ENCODE measurements at places on chromosomes 1 and 21. TPM values are rescaled to one million over a fixed set of nuclear protein-coding genes. Genes with fewer than 3 reads are reported as not detected.

Gene GUCA2B
- not detected for total RNA-seq

Gene SERTAD4
- total RNA-seq: 2.0 TPM

Gene GSTM1
- not detected for total RNA-seq

Gene PPFIA4
- 0.50 TPM for total RNA-seq

Gene KIAA1614
- total RNA-seq: 6.4 TPM

Gene NHLH1
- total RNA-seq: not detected

DNA sequence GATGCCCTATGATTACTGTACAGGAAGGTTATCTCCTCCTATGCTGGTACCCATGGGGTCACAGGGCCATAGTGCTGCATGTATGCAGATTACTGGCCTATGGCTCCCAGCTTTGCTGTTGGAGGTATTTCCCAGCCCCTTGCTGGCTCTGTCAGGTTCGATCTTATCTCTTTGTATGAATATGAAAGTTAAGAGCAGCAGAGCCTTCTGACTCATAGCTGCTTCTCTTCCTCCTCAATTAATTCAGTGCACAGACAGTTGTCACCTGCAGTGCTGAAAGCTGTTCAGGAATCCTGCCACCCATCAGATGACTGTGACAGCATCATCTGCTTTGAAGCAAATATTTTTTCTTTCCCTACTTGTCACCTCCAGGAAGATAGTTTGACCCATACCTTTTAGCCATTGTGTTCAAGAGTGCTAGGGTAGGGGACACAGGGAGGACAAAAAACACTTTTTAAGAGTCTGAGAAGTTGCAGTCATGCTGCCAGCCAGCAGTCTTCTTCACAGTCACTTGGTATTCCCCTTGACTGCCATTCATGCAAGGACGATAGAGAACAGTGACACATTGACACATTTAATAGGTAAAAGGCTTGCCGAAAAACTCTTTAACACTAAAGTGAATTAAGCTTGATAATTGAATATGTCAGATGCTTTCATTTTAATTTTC, 73.1 kb downstream of the KIF1B start:
- H3K4me1 ChIP-seq: no peaks in the 10 kb centered on the region
- H3K27ac ChIP-seq: no peak overlapping the region
- no peak for DNase-seq
- H3K4me3 ChIP-seq: no peak overlapping the region
- no peaks in the 10 kb centered on the region for H3K27me3 ChIP-seq

GRCh38 chr1:215845234-215845891, 278.3 kb downstream of the KCTD3 start:
- DNase-seq: no peak
- no peaks in the 10 kb centered on the region for H3K27me3 ChIP-seq
- no peak overlapping the region for H3K27ac ChIP-seq
- no peaks in the 10 kb centered on the region for H3K4me1 ChIP-seq
- H3K4me3 ChIP-seq: no peak overlapping the region
- H3K36me3 ChIP-seq: no peaks in the 10 kb centered on the region

- no peak overlapping the region for H3K4me3 ChIP-seq
- no peaks in the 10 kb centered on the region for H3K27me3 ChIP-seq
These were observed 29.3 kb upstream of the FAM89A start for GRCh38 chr1:231069333-231069732.

DNA sequence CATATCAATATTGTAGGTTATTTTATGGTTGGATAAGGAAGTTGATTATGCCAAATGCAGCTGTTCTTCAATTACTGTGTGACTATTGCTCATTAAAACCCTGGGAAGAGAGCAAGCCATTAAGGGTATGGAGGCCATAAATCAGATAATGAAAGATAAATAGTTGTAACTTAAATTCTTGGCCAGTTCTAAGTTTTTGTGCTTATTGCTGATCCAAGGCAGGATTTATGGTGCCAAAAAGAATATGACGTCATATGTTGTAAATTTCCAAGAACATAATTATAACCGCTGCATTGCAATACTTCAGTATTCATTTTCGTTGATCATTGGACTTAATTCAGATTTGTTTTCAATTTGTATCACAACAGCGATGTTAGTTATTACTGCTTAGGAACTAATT, 211.6 kb downstream of the LRRC40 start:
- no peaks in the 10 kb centered on the region for H3K27me3 ChIP-seq
- H3K27ac ChIP-seq: no peak overlapping the region
- no peaks in the 10 kb centered on the region for H3K4me1 ChIP-seq
- H3K36me3 ChIP-seq: no peaks in the 10 kb centered on the region

- DNase-seq: no peak
- no peaks in the 10 kb centered on the region for H3K27me3 ChIP-seq
- H3K27ac ChIP-seq: no peak overlapping the region
- no peaks in the 10 kb centered on the region for H3K4me1 ChIP-seq
- H3K4me3 ChIP-seq: no peak overlapping the region
These were observed 215.0 kb downstream of the DAB1 start for GRCh38 chr1:57208741-57209302.

GRCh38 chr21:41482980-41483379, 25.0 kb downstream of the TMPRSS2 start:
- H3K4me3 ChIP-seq: no peak overlapping the region
- peaks cover 7% of the 10 kb centered on the region for H3K4me1 ChIP-seq
- DNase-seq: no peak
- H3K36me3 ChIP-seq: no peaks in the 10 kb centered on the region

DNA sequence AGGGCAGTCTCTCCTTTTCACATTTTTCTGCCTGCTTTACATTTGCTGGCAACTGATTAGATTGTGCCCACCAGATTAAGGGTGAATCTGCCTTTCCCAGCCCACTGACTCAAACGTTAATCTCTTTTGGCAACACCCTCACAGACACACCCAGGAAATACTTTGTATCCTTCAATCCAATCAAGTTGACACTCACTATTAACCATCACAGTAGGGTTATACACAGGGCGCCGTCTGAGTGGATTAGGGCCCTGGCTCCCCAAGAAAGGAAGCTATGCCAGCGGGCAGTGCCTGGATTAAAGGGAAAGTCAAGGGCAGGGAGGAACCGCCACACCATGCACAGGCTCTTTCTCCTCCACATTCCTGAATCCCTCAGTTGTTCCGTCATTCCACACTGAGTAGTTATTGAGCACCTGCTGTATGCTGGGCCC, 56.2 kb downstream of the EVA1C start:
- no peak overlapping the region for H3K27ac ChIP-seq
- DNase-seq: no peak
- no peak overlapping the region for H3K4me3 ChIP-seq
- H3K4me1 ChIP-seq: no peaks in the 10 kb centered on the region

DNA sequence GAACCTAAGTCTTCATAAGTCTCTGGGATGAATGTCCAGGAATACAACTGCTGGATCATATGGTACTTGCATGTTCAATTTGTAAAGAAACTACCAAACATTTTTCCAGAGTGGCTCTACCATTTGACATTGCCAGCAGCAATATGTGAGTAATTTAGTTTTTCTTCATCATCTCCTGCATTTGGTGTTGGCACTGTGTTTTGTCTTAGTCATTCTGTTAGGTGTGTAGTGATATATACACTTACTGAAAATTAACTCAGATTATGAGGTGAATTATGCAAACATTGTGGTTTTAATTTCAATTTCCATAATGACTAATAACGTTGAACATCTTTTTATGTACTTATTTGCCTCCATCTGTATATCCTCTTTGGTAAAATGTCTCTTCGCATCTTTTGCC, 138.7 kb downstream of the LRRC40 start:
- no peaks in the 10 kb centered on the region for H3K27me3 ChIP-seq
- no peak for DNase-seq
- H3K36me3 ChIP-seq: no peaks in the 10 kb centered on the region
- no peak overlapping the region for H3K4me3 ChIP-seq
- no peaks in the 10 kb centered on the region for H3K4me1 ChIP-seq

DNA sequence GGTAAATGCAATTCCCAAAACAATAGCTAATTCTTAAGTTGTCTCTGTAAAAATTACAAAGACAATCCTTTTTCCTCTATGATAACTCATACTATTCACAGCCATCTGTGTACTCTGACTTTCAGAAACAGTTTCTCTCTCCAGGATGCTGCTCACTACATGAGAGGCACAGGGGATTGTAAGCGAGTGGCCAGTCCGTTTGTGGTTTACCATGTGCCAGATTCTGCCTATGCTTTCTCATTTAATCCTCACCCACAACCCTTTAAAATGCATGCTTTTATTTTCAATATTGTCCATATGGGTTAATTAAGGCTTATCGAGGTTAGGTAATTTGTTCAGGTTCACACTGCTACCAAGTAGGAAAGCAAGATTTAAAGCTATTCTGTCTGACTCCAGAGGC, 23.0 kb downstream of the RGS1 start:
- H3K4me3 ChIP-seq: no peak overlapping the region
- no peaks in the 10 kb centered on the region for H3K4me1 ChIP-seq
- no peak for DNase-seq
- H3K27ac ChIP-seq: no peak overlapping the region
- no peaks in the 10 kb centered on the region for H3K36me3 ChIP-seq

DNA sequence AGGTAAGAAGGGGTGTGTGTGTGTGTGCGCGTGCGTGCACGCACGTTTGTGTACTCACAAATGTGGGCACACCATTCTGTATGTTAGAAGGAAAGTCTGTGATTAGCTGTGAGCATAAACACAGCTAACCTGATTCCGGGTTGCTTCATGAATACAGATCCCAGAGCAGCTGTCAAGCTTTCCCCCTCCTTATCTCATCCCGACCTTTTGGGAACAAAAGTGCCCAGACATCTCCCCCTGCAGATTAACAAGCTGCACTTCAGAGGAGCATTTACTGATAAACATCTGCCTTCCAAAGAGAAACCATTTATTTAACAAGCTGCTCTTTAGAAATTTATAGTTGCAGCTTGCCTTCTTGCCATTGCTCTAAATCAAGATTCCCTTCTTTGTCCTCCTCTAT, 97.0 kb downstream of the MT1HL1 start:
- no peaks in the 10 kb centered on the region for H3K4me1 ChIP-seq
- H3K27me3 ChIP-seq: no peaks in the 10 kb centered on the region
- no peak overlapping the region for H3K4me3 ChIP-seq
- no peak overlapping the region for H3K27ac ChIP-seq
- no peak for DNase-seq

DNA sequence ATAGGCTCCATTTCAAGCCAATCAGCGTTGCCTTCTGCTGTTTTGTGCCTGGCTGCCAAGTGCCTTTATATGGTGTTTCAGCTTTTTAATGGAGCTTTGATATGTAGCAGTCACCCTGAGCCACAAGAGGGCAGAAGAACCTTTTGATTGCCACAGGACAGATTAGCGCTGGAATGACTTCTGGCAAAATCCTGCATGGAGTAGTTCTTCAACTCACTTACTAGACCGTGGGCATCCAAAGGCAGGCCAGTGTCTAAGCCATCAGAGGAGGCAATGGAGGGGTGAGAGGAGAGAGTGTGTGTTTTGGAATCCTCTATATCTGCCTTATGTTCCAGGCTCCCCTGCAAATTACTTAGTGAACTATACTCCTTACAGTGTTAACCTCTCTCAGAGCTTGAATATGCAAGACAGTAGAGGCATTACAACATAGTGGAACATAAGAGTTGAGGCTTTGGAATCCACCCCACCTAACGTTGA, 56.2 kb downstream of the ST3GAL3 start:
- no peaks in the 10 kb centered on the region for H3K4me1 ChIP-seq
- no peaks in the 10 kb centered on the region for H3K27me3 ChIP-seq
- H3K27ac ChIP-seq: no peak overlapping the region
- no peaks in the 10 kb centered on the region for H3K36me3 ChIP-seq
- H3K4me3 ChIP-seq: no peak overlapping the region

All from prostate gland (tissue), 2 donors.